Calu3 (cell line): ENCODE measurements at places on chromosomes 3 and 15. TPM values are rescaled to one million over a fixed set of nuclear protein-coding genes. Genes with fewer than 3 reads are reported as not detected.

Gene MESP2
- not detected in 2 replicates for total RNA-seq

Gene EIF5A2
- 9.4 and 10.4 TPM in 2 replicates for total RNA-seq

GRCh38 chr3:51932471-51933370 is 9.0 kb downstream of the RRP9 start:
- no peak overlapping the region for H3K27ac ChIP-seq
- no peak for DNase-seq
- no peaks in the 10 kb centered on the region for H3K27me3 ChIP-seq
- no peak overlapping the region for H3K4me3 ChIP-seq
- H3K4me1 ChIP-seq: no peaks in the 10 kb centered on the region

GRCh38 chr15:35007397-35007796 is 19.3 kb upstream of the ZNF770 start:
- no peak overlapping the region for H3K4me3 ChIP-seq
- no peaks in the 10 kb centered on the region for H3K27me3 ChIP-seq
- H3K4me1 ChIP-seq: no peaks in the 10 kb centered on the region

DNA sequence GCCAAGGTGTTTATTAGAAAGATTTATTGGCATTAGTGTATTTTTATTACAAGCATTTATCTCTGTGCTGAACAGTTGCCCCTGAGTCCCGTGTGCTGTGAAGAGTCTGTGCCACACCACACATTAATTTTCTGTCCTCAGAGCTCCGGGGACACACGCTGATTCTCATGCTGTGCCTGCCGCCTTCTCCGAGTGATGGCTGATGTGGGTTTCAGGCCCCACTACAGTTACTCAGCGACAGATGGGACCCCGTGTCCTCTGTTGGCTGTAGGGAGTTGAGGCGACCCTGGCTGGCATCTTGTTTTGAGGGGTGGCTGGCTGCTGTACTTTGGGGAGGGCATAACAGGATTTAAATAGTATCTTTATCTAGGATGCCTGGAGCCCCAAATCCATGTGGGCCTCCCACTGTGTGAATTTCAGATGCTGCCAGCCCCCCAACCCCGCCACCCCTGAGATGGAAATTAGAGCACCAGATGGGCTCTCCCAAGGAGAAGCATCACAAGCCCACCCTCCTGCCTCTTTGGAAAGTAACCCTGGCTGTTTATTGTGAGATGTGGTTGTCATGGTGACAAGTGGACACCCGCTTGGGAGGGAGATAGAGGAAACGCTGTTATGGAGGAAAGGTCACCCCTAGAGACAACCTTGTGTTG is 185.6 kb downstream of the APBA2 start:
- H3K27ac ChIP-seq: no peak overlapping the region
- no peak overlapping the region for H3K4me3 ChIP-seq
- H3K4me1 ChIP-seq: no peaks in the 10 kb centered on the region
- no peak for DNase-seq
- no peaks in the 10 kb centered on the region for H3K27me3 ChIP-seq

GRCh38 chr15:69652751-69653305 is 200.2 kb downstream of the RPLP1 start:
- no peak overlapping the region for H3K4me3 ChIP-seq
- H3K27me3 ChIP-seq: peaks cover 80% of the 10 kb centered on the region
- no peak overlapping the region for H3K27ac ChIP-seq
- no peaks in the 10 kb centered on the region for H3K36me3 ChIP-seq
- H3K4me1 ChIP-seq: peaks cover 6% of the 10 kb centered on the region

DNA sequence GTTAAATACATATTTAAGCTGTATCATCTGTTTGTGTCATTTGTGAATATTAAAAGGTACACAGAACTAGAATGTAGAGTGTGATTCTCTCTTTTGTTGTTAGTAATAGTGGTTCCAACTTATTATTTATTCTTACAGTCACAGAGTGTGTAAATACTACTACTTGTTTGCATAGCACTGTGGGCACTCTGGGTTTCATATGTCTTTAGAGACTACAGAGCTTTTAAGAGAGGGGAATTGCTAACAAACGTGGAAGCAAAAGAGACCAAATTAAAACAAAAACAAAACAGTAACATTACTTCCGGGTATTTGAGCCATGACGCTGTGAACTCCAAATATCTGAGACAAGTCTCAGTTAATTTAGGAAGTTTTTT is 828.0 kb upstream of the DPPA4 start:
- H3K36me3 ChIP-seq: no peaks in the 10 kb centered on the region
- no peak for DNase-seq
- no peak overlapping the region for H3K27ac ChIP-seq
- no peak overlapping the region for H3K4me3 ChIP-seq
- no peaks in the 10 kb centered on the region for H3K27me3 ChIP-seq

- no peak overlapping the region for H3K4me3 ChIP-seq
- no peak for DNase-seq
- peaks cover 9% of the 10 kb centered on the region for H3K4me1 ChIP-seq
- H3K36me3 ChIP-seq: peaks cover 3% of the 10 kb centered on the region
- H3K27ac ChIP-seq: no peak overlapping the region
These were observed 4.8 kb upstream of the STXBP5L start for GRCh38 chr3:120903221-120903620.

DNA sequence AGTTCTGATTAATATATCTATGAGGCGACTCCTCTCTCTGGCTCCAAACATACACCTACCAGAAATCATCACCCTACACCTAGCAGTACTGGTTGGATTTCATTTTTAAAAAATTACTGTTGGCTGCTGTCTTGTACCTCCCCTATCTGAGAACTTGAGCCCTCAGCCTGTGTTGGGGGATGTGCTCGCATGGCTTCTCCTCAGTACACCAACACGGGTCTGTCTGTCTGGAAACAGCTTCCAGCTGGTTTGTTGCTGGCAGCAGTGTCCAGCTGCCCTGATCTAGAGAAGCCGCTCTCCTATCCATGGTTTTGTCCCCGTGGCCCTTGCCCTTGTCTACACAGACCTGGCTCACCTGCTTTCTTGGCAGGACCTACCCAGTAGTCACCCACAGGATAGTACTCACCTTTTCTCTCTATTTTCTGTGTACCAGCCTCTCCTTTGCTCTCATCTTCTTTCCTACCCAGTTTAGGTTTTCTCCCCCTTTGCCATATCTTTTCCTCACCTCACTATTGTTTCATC is 43.2 kb upstream of the NEDD4 start:
- peak overlapping the region; percentile 36 for H3K27ac ChIP-seq
- DNase-seq: no peak
- peaks cover 50% of the 10 kb centered on the region for H3K4me1 ChIP-seq

Gene WDR5B
- 7.2 and 7.9 TPM in 2 replicates for total RNA-seq
